GM10248 (cell line): ENCODE measurements at places on chromosomes 11 and 22.

DNA sequence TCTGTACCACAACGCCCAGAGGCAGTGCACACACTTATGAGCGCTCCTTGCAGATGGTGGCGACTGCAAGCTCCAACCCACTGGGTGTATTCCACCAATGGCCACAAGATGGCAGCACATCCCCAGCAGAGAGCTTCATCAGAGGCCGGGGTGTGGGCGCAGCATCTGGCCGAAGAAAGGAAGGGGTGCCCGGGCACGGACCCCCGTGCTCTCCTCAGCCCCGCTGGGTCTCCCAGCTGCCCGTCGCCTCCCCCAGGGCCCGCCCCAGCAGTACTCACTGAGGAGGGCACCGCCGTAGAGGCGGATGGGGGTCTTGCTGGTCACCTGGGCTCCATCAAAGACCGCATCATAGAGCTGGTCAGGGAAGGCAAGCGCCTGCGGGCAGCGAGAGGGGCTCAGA, 14.2 kb downstream of the TP53I11 start:
- peak; percentile 83 for DNase-seq

DNA sequence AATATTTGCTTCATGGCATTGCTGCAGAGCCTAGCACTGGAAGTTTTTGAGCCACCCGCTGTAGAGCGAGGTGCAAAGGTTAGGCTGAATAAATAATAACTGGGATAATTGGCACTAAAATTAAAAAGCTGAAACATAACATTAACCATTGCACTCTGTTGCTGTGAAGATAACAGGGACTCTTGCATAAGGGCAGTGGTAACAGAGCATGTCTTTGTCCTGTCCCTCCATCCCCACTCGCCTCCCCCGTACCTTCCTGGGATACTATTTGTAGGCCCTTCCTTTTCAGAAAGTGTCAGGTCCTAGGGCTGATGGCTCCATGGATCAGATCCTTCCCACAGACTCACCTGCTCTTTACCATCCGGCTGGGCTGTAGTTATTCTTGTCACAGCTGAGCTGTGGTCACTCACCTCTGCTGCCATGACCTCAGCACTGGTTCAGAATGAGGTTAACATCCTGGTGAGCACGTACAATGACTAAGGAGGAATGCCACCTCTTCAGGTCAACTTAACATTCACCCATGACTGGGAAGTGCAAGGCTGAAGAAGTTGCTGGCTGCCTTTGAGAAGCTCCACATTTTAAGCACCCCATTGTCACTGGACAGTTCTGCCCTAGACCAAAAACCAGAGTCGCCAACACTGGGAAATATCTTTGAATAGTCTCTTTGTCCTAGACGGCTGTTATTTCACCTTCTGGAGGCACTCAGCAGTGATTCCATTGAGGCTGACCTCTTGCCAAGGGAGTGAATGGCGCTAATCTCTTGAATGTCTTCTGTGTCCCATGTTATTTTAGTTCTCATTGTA, 103.2 kb upstream of the KIRREL3 start:
- no peak for DNase-seq

DNA sequence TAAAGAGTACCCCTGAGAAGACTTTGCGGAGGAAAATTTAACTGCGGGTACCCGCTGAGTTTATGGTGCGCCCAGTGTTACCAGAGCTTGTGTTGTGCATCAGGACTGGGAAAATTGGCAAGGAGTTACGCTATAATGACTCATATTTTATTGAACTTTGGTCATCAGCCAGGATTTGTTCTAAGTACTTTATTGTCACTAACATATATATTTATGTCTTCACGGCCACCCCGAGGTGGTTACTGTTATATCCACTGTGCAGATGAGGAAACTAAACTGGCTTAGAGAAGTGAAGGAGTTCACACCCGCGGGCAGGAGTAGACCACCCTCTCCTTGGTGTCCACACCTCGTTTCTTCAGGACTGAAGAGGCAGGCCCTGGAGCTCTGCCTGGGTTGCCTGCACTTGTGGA, 667 bp downstream of the ACCS start:
- DNase-seq, result no peak

- no peak for DNase-seq
Observed at GRCh38 chr22:29330753-29331152, 15.3 kb upstream of the RASL10A start.

DNA sequence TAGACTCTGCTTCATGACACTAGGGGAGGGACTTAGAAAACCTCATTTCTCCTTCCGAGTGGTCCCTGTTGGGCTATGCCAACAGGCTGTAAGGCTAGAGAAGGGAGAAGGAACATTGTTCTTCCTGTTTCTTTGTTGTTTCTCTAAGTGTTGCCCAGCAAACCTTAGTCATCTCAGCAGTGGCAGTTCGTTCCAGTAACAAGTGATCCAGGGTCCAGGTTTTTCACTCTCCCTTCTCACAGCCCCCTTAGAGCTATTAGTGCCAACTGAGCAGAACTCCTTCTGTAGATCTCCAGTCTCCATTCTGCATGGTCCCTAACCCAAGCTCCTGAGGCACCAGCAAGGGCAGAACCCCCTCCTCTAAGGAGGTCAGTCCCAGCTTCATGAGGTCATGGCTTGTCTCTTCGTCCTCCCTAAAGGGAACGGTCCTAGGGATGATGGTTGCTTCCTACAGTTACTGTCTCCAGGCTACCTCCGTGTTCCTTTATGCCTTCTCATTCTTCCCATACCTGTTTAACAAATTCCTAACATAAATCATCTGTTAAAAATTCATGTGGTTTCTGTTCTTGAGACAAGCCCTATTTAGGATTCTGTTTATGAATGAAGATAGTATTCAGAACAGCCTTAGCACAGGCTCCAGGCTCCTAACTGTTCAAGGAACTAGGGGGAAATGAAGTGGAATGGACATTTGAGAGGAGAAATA, 168.6 kb upstream of the UBASH3B start:
- no peak for DNase-seq

- DNase-seq, result no peak
Observed at GRCh38 chr11:107666911-107667613, 44.8 kb downstream of the SLN start.

- no peak for DNase-seq
Observed at GRCh38 chr11:66467756-66468155, 1.1 kb downstream of the PELI3 start.

DNA sequence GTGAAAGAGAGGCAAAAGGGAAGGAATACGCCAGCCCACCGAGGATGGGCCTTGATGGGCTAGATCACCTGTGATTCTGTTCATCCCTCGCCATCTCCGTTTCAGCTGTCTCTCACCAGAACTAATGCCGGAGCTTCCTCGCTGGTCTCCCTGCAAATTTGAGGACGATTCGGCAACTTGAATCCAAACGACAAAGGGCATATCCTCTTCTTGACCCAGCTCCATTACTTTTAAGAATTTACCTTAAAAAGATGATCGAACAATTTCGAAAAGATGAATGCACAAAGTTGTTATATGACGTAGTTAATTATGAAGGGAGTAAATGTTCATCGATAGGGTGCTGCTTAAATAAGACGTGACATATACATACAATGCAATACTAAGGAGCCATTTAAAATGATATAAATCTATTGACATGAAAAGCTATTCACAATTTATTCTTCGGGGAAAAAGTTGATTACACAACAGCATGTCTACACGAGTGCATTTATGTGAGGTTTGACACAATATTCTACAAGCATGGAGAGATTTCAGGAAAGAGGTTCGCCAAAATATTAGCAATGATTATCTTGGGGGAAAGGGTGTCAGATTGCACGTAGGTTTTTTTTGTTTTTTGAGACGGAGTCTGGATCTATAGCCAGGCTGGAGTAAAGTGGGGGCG, 937 bp upstream of the FAM168A start:
- no peak for DNase-seq

DNA sequence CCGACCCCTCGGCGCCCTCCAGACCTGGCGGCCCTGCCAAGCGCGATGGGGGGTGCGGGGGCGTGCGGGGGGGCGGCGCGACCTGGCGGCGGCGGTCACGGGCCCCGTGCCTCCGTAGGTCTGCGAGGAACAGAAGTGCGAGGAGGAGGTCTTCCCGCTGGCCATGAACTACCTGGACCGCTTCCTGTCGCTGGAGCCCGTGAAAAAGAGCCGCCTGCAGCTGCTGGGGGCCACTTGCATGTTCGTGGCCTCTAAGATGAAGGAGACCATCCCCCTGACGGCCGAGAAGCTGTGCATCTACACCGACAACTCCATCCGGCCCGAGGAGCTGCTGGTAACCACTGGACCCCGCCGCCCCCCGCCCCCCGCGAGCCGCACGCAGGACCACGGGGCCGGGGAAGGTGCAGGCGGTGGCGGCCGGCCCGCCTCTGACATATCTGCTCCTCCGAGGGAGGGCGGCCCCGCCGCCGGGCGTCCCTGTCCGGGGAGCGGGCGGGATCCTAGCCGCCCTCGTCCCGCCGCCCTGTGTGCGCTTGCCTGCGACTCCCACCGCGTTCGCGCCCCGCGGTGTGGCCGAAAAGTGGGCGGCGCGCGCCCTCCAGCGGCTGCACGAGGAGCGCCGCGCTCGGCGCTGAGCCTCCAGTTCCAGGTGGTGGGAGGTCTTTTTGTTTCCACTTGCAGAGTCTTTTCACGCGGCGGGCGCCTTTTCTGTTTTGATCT, 2.1 kb downstream of the CCND1 start:
- DNase-seq, result peak; percentile 87

DNA sequence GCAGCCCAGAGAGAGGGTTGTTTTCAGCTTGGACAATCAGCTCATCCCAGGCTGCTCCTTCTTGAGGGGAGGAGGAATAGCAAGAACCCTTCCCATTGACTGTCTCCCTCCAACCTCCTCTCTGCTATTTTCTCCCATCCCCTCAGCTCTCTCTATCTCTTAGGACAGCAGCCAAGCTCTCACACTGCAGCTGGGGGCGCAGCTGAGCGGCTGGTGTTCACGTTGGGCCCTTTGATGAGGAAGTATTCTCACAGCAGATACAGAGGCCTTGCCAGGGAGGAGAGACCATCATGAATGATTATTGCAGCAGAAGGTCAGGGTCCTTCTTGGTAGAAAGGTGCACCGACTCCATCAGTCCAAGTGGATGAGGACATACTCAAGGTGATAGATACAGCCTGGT, 26.5 kb upstream of the CADM1 start:
- DNase-seq, result peak; percentile 10

DNA sequence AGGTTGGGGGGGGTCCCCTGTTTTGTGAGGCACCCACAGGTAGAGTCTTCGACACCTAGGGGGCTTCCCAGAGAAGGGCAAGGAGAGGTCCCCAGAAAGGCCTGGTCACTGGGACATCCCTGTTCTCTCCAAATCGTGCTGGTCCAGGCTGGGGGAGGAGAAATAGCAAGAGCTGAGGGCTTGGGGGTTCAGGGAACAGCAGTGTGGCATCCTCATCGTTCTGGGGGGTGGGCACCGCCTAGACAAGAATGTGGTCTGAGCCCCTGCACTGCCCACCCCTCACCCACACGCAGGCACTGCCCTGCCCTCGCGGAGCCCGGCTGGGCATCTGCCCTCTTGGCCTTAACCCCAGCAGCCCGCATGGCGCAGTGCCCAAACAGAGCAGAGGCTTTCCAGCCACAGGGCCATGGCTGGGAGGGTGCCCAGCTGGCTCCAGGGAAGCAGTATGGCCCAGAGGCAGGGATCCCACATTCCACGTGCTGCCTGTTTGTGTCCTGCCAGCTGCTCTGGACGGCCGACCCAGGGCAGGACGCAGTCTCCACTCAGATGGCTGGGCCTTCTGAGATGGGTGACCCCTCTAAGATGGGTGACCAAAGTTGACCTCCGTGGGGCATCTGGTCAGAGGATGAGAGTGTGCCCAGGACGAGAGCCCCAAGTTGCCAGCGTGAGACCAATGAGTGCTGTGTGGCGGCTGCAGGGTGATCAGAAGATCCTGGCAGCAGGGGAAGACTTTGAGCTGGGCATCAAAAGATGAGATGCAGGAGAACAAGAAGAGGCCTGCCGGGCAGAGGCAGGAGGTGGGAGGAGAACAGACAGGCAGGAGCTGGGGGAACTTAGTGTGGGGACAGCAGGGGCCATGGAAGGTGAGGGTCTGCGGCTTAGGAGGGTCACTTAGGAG, 14.4 kb downstream of the SCARF2 start:
- DNase-seq, result no peak

DNA sequence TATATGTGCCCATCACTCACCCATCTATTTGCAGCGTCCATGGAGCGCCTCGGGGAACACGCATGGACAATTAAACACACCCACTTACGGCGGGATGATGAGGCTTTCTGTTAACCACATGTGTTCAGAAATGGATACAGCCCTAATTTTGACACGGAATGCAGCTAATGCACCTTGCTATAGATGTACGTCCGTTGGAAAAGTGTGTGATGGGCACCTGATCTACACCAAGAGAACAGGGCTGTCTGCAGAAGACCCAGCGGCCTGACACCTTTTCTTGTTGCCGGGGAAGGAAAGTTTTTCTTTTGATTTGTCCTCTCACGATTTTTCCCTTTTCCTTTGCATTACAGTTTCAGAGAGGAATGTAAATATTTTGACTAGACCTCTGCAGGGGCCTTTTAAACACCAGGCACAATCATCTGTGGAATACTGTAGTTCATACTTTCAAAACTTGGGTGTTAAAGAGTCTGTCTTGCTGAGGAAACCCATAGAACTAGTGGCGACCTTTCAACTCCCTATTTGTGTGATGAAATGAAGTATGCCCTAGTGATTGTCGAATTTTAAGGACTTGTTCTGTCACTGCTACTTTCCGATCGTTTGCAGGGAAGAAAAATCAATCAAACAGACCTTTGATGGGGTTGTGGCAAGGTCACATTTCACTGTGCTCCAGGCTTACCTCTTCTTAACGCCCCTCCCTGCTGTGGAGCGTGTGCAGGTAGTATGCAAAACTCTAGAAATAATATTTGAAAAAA, 16.5 kb upstream of the PAX6 start:
- peak; percentile 8 for DNase-seq

GRCh38 chr22:27799827-27800249, 1.7 kb downstream of the MN1 start:
- no peak for DNase-seq

- no peak for DNase-seq
Observed at GRCh38 chr22:30414525-30415047, 11.0 kb upstream of the MTFP1 start.

DNA sequence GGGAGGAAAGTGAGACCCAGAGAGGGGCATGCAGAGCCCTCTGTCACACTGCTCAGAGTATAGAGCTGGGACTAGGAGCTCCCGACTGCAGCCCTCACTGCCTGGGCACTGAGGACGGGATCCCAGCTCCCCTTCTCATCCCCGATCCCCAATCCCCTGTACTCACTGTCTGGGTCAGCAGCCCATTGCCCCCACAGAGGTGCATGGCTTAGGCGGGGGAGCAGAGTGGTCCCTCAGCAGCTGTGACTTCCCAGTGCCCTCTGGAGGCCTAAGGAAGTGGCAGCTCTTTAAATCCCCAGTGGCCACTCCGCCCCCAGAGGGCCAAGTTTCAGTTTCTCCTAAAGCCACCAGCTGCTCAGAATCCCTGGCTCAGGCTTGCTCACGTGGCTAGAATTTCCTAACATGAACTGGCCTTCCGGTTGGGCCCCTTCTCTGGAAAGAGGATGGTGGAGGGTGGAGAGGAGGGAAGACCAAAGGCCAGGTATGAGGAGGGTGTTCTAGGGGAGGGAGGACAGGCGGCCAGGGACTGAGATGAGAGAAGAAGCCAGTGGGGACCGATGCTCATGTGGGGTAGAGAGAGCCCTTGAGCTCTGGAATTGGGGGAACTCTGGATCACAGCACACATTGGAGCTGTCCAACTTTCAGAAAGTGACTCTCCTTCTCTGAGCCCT, at the start of gene BATF2:
TSS of gene BATF2 (minus strand) at position 262 of the 671 bp plus-strand sequence. CDS start at position 205, 57 bp downstream.
- DNase-seq, result peak; percentile 62
